ENCODE measurements at places on chromosomes 7 and 10.

DNA sequence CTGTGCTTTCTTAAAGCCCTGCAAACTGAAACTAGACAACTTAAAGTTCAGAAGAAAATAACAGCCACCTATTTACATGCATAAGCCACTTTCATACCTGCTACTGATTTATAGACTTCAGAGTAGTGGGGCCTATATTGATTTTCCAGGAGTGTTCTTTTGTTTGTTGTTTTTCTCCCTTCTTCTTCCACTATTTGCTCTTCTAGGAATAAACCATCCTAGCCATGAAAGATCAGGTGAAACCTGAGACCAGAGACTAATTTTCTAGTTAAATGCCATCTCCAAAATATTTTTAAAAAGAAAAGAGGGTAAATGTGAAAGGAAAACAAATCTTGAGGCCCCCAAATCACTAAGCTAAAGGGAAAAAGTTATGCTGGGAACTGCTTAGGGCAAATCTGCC is 72.4 kb upstream of the C1GALT1 start:
- no peak for DNase-seq

DNA sequence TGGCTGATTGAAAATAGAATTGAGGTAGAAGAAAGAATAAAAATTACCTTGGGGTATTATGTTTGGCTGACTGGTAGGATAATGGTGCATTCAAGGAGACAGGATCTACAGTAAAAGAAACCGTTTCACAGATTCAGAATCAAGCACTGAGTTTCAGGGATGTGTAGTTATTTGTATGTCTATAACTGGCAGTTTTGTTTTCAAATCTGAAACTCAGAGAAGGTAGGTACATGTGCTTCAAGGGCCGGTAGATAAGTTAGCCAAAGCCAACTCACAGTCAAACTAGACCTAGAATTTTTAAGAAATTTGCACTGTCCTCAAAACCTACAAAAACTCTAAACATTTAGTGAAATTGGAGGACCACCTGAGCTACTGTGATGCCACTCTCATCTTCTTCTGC is 191.5 kb downstream of the FOXP2 start:
- DNase-seq = no peak

DNA sequence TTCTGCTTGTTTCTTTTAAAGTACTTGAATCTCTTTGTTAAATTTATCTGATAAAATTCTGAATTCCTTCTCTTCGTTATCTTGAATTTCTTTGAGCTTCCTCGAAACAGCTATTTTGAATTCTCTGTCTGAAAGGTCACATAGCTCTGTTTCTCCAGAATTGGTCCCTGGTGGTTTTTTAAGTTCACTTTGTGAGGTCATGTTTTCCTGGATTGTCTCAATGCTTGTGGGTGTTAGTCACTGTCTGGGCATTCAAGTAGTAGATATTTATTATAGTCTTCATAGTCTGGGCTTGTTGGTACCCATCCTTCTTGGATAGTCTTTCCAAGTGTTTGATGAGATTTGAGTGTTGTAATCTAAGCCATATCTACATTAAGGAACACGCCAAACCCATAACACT is 1060.6 kb downstream of the LRMDA start:
- no peak for DNase-seq

- DNase-seq = no peak
These were observed 450.6 kb downstream of the DNAJB9 start for GRCh38 chr7:109020251-109020650.

DNA sequence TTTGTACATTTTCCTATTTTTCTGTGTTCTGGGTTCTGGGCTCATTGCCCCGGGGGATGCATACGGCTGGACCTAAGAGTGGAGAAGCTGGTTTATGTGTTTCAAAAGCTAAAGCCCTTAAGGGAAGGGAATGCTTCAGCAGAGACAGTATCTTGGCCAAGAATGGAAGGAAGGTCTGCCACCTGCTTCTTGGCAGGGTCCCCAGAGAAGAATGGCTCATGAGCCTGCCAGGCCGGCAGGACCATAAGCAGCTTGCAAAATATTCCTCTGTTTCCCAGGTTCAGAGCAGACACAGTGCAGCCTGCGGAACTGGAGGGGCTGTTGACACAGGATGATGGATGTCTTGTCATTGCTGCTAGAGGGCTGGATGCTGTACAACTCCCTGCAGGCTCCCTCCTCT is 7.8 kb upstream of the ABHD11 start:
- no peak for DNase-seq

GRCh38 chr10:132234860-132235259 is 48.1 kb downstream of the DPYSL4 start:
- no peak for DNase-seq

- DNase-seq = no peak
These were observed 229.7 kb upstream of the NFE2L3 start for GRCh38 chr7:25922296-25922695.

- no peak for DNase-seq
These were observed 14.9 kb upstream of the ITGB1 start for GRCh38 chr10:32972929-32973328.

- no peak for DNase-seq
These were observed 450.5 kb downstream of the DNAJB6 start for GRCh38 chr7:157787275-157787701.

DNA sequence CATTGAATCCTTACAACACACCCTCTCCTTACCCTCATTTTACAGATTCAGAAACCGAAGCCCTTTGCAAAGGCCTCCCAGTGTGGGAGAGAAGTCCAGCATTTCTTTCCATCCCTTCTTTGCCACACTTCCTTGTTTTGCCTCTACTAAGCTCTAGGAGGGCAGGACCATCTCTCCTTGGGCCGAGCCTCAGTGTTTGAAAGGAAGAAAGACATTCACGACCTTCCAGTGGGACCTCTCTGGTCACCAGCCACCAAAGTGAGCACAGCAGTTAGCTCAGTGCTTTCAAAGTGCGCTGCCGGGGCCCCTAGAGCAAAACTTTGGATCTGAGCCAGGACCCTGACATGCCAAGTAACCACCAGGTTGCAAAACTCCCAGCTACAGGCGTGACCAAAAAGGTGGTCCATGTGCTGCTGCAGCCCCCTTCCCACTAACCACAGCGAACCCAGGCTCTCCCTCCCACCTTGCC is 12.4 kb downstream of the CTBP2 start:
- no peak for DNase-seq

DNA sequence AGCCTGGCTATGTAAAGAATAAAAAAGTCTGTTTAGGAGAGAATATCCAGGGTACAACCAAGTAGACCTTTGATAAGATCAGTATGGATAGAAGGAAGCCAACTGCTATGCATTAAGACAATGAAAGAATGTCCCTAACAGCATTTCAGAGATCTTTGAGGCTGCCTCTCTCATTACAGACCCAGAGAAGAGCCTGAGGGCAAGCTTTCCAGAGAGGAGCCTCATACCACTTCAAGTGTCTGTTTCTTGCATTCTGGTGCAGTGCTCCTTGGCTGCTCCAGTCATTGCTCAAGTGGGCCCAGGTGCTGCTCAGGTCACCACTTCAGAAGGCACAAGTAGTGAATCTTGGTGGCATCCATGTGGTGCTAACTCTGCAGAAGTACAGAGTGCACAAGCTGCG is 514.0 kb downstream of the PLXDC2 start:
- no peak for DNase-seq

DNA sequence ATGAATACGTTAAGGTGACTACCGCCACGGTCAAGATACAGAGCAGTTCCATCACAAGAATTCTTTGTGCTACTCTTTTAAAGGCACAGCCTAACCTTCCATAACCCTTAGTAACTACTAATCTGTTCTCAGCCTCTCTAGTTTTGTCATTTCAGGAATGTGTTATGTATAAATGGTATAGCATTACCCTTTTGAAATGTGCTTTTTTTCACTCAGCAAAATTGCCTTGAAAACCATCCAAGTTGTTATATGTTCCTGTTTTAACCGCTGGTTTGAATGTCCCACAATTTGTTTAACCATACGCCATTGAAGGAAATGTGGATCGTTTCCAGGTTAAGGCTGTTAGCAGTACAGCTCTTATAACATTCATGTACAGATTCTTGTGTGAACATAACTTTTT is 32.0 kb downstream of the WAC start:
- no peak for DNase-seq

DNA sequence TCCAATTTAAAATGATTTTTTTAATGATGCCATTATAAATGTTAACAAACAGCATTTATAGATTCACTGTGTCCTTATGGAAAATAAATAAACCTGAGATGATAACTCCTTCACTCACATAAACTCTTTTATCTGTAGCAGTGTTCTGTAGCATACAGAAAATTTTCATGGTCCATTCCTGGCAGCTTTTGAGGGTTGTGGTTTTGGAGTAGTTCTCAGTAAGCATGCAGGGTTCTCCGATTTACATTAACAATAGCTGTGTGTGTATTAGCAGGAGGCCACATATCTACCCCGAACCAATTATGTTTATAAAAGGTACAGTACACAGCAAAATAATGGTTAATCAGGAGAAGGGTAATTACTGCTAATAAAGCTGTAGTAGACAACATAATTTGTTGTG is 162.7 kb downstream of the CDCA7L start:
- DNase-seq = no peak

DNA sequence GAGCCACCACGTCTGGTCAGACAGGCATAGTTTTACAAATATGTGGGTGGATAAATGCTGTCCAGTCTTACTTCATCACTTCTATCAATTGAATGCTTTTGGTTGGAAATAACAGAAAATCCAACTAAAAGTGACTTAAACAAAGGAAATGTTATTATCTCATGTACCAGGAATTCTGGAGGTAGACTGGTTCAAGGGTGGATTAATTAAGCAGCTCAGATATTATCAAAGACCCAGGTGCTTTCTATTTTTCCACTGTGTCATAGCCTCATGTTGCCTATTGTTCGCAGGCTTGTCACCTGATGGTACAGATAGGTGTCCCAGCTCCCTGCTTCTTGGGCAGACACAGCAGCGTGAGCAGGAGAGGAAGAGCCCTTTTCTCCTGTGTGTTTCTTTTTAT is 156.1 kb upstream of the CTBP2 start:
- no peak for DNase-seq

GRCh38 chr7:108404509-108405420 is 51.5 kb downstream of the NRCAM start:
- no peak for DNase-seq

Data from CD8-positive, alpha-beta memory T cell (primary cell).